Kasumi-1 (cell line): ENCODE measurements at places on chromosomes 3 and 15.

- DNase-seq = no peak
Measured at GRCh38 chr3:132405609-132406299, 11.5 kb upstream of the DNAJC13 start.

- DNase-seq = no peak
Measured at GRCh38 chr3:160779040-160779439, 23.0 kb downstream of the PPM1L start.

GRCh38 chr3:117411971-117412370, 702.4 kb downstream of the TUSC7 start:
- peak; percentile 98 for DNase-seq

- no peak for DNase-seq
Measured at GRCh38 chr3:142973217-142974009, 9.9 kb upstream of the PAQR9 start.

- no peak for DNase-seq
Measured at GRCh38 chr3:12194669-12195161, 36.0 kb upstream of the TIMP4 start.

DNA sequence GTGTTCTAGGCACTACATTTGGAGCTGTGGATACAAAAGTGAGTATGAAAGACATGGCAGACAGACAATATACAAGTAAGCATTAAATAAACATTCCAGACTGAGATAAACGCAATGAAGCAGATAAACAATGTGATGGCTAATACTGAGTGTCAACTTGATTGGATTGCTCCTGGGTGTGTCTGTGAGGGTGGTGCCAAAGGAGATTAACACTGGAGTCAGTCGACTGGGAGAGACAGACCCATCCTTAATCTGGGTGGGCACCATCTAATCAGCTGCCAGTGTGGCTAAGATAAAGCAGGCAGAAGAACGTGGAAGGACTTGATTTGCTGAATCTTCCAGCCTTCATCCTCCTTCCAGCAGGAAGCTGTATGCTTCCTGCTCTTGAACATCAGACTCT, 77.2 kb downstream of the CADPS start:
- no peak for DNase-seq

DNA sequence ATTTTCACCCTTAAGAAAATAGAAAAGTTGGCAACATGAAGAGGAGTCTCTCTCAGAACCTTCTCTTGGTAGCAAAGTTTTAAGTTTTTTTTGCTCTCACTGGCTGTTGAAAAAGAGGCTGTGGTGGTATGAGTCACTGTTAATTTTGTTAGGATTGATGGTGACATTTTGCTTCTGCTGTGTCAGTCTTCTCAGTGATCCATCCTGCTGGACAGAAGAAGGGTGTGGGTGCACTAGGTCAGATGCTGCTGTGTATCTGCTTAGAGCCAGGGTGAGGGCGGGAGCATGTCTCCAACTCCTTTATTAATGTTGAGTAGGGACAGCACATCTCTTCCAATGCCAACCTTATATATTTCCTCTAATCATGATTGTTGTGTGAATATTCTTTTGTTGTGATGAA, 369.5 kb downstream of the FEZF2 start:
- no peak for DNase-seq

DNA sequence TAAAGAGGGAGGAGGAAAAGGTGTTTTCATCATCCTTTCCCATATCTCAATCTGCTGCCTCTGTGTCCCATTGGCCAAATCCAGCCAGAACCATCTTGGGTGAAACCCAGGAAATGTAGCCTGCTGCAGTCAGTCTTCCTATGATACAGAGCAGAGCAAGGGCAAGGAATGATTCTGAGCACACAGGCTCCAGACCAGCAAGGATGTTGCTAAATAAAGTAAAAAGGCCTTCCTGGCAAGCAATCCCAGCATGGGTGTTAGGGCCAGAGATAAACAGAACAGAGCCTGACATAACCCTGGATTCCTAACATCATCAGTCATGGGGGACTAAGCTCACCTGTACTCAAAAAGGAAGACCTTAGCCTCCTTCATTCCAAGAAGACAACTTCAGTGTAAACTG, 90.7 kb upstream of the AGTR1 start:
- no peak for DNase-seq

DNA sequence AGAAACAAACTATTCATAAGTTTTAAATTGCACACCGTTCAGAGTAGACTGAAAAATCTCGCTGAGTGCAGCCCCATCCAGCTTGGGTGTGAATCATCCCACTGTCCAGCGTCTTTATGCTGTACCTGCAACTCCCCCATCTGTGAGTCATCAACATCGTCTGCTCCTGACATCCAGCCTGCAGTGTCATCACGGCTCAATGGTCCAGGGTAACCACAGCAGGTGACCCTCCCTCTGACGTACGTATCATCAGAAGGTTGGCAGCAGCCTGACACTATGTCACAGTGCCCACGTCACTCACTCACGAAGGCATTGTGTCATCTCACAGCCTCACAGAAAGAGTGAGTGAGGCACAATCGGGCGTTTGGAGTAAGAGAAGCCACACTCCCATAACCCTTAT, 65.2 kb downstream of the TPRA1 start:
- no peak for DNase-seq

GRCh38 chr3:171995486-171995885, 43.9 kb upstream of the FNDC3B start:
- no peak for DNase-seq

DNA sequence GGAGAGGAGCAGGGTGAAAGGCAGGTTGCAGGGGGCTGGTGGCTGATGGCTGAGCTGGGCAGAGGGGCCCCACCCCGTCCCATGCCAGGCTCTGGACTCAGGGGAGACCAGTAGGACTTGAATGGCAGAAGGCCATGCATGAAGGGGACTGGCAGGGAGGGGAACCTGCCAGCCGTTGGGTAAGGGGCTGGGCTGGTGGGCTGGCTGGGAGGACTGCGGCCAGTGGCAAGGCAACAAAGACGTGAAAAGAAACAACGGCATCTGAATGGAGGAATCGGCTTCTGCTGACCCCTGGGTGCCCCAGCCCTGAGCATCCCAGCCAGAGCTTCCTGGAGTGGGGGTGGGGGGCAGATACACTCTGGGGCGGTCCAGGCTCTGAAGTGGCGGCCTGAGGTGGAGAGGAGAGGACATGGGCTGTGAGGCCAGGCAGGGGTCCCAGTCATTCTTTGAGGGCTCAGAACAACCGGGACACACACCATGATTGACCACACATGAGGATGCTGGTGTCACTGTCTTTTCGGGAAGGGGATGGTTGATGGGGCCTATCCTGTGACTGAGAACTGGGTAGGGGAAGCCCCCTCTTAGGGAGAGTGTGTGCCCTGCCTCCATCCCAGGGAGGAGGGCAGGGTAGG, 11.7 kb downstream of the GLYCTK start:
- DNase-seq = no peak

DNA sequence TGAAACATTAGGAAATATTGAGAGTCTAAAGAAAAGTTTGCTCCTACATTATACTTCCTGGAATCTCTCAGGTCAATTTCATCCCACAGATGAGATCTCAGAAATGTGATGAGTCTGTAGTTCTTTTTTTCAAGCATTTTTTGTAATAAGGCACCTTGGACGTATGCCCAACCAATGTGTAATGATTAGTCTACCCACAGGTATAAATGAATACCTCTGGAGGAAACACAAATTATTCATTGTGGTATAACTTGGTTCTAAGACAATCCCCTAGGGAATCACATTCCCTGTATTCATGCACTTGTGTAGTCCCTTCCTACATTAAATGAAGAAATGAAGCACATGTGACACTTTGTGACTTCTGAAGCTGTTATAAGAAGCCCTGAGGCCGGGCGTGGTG, 596.2 kb upstream of the UBE2E2 start:
- no peak for DNase-seq

- DNase-seq = peak; percentile 82
Measured at GRCh38 chr15:67013696-67014095, 51.7 kb upstream of the SMAD3 start.

- no peak for DNase-seq
Measured at GRCh38 chr3:129708328-129708861, 101.9 kb upstream of the PLXND1 start.

DNA sequence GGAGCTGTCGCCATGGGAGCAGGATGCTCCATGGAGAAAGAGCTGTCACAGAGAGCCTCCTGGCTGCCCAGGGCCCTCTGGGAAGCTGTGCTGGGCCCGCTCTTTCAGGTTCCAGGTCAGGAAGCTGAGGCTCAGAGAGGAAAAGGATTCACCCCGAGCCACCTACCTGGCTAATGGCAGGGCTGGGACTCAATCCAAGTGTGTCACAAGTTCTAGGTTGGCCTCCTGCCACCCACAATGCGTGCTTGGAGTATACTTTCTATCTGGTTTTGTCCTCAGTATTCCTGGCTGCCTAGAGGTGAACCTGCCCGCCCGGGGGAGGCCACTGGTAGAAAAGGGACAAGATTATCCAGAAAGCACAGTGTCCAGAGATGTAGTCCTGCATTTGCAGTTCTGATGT, 23.6 kb downstream of the FAH start:
- DNase-seq = no peak
